ENCODE measurements at places on chromosomes 3 and 15. TPM values are rescaled to one million over a fixed set of nuclear protein-coding genes. Genes with fewer than 3 reads are reported as not detected.
A peak's percentile ranks its signal among the peaks of the same experiment; 100 is the strongest.

The GUCA1C gene
- not detected for total RNA-seq

The UQCC5 gene
- 39.3 TPM for total RNA-seq

The FLNB gene
- total RNA-seq: 122 TPM

The ZNF654 gene
- 6.2 TPM for total RNA-seq

The LEKR1 gene
- total RNA-seq: not detected

The WDR93 gene
- total RNA-seq: not detected

The PLCB2 gene
- total RNA-seq: 9.4 TPM

- peaks cover 2% of the 10 kb centered on the region for H3K4me1 ChIP-seq
- H3K36me3 ChIP-seq: no peaks in the 10 kb centered on the region
- peaks cover 30% of the 10 kb centered on the region for H3K27me3 ChIP-seq
- H3K27ac ChIP-seq: no peak overlapping the region
- DNase-seq: no peak
These were observed 4.8 kb downstream of the SIDT1 start for GRCh38 chr3:113537155-113537554.

DNA sequence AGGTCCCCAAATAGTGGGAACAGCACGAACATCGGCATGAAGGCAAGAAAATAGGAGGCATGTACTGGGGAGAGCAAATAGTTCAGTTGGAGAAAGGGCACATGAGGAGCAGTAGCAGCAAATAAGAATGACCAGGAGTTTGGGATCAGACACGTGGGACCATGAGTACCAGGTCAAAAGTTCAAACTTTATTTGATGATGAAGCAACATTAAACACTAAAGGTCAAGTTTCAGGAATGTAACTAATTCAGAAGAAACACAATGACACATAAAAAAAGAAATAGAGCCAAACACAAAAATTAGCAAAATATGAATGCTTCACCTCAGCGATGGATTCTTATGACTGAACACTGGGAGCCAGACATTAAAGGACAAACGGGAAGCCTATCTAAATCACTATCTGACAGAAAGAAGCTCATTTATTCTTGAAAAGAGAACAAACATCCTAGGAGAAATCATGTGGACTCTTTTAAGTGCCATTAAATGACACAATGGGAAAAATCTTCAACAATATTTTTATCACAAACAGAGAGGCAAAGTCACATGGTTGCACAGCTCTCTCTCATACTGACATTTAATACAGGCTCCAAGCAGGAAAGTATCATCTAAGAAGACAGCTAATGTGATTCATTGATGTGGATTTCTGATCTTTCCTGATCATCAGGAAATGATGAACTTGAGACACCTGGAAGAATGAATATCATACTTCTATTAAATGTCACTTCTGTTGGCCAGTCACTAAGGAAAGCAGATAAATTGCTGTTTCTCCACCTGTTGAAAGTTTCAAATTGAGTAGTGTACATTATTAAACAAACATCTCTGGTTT is 216.9 kb upstream of the THBS1 start:
- H3K4me1 ChIP-seq: no peaks in the 10 kb centered on the region
- H3K36me3 ChIP-seq: no peaks in the 10 kb centered on the region
- H3K27ac ChIP-seq: no peak overlapping the region
- no peak for DNase-seq
- H3K4me3 ChIP-seq: no peak overlapping the region
- H3K27me3 ChIP-seq: no peaks in the 10 kb centered on the region

DNA sequence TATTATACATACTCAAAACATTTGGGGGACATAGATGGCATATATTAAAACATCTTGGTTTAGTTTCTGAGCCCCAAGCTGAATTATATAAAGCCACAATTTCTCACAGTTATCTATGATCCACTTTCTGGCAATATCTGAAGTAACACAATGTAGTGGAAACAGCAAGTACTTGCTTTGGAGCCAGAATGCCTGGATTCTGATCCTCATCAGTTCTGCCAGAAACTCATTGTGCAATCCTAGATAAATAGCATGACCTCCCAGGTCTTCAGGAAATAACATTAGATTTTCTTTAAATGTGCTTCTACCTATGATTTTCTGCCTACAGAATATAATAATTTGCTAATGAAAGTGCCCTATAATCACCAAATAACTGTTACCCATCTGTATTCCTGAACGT is 544.9 kb downstream of the NAALADL2 start:
- H3K27ac ChIP-seq: no peak overlapping the region
- no peaks in the 10 kb centered on the region for H3K4me1 ChIP-seq
- H3K36me3 ChIP-seq: no peaks in the 10 kb centered on the region
- no peak overlapping the region for H3K4me3 ChIP-seq
- DNase-seq: no peak

GRCh38 chr3:111352585-111352984 is 189.4 kb upstream of the CD96 start:
- H3K4me3 ChIP-seq: no peak overlapping the region
- H3K27me3 ChIP-seq: no peaks in the 10 kb centered on the region
- H3K36me3 ChIP-seq: no peaks in the 10 kb centered on the region
- no peak overlapping the region for H3K27ac ChIP-seq
- DNase-seq: no peak

DNA sequence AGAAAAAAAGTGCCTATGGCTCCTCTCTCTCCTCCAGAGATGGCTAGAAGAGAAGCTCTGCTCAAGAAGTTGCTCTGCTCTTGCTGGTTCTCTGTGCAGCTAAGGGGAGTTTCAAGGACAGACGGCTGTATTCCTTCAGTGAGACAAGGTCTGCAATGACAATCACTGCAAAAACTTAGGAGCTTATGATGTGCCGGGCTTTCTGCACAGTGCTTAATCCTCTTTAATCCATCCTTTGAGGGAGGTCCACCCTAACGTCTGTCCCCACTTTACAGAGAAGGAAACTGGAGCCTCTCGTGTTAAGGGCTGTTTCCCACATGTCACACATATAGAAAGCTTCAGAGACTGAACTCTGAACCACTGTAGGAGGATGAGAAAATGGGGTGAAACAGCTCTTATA is 260.6 kb downstream of the MEX3B start:
- no peak overlapping the region for H3K4me3 ChIP-seq
- no peak for DNase-seq
- no peaks in the 10 kb centered on the region for H3K27me3 ChIP-seq
- no peak overlapping the region for H3K27ac ChIP-seq

GRCh38 chr3:173008978-173009377 is 132.1 kb downstream of the SPATA16 start:
- DNase-seq: no peak
- H3K27me3 ChIP-seq: no peaks in the 10 kb centered on the region
- no peaks in the 10 kb centered on the region for H3K36me3 ChIP-seq
- peaks cover 6% of the 10 kb centered on the region for H3K4me1 ChIP-seq

DNA sequence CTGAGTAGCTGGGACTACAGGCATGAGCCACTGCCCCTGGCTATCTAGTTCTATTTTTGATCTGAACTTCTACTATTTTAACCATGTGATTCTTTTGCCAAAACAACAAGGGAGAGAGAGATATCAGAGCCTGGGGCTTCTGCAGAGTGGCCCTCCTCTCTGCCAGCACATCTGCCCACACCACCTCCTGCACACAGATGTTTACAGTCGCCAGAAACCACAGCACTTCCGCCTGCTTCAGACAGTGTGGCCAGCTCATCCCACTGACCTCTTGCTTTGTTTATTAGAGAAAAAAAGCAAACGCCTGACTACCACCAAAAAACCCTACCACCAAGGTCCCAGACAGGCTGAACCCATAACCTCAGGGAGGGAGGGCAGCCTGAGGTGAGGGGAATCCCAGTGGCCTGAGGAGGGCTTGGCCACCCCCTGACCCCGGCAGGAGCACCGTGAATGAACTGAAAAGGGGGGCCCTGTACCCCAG is 85.9 kb upstream of the ABHD2 start:
- no peak overlapping the region for H3K4me3 ChIP-seq
- H3K36me3 ChIP-seq: no peaks in the 10 kb centered on the region
- H3K27ac ChIP-seq: no peak overlapping the region
- H3K4me1 ChIP-seq: peaks cover 46% of the 10 kb centered on the region

DNA sequence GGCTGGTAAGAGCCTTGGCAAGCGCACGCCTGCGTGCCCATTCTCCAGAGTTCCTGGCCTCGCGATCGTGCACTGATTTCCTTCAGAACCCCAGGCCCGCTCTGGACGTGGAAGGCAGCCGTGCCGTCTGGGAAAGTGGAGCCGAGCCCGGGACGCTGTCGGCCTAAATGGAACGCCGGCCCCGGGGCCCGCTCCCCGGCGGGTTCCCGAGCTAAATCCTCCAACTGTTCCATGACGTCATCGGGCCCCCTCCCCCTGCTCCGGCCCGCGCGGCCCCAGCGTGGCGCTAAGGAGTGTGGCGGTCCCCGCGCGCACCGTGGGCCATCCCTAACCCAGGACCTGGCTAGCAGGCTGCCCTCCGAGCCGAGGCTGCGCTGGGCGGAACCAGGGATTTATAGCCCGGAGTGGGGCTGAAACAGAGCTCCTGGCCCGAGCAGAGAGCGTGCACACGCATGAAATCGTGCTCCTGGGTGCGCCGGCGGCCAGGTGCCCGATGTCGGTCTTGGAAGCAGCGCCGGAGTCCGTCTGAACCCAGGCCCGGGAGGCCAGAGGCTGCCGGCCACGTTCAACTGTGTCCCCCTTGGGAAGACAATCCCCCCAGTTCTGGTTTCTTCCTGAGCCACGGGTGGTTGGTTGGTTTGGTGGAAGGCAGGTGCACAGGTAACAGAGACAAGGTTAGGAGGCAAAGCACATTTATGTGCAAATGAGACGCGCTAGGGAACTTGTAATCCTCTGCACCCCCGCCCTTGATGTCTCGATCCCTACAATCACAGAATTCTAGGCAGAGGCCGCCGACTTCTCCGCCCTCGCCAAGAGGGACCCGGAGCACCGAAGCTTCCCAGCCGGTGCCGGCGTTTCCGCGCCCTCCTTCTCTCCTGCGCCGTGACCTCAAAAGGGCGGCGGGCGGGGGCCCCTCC is 84.9 kb upstream of the ETV5 start:
- H3K36me3 ChIP-seq: no peaks in the 10 kb centered on the region
- DNase-seq: peak; percentile 80
- peaks cover 3% of the 10 kb centered on the region for H3K4me1 ChIP-seq

GRCh38 chr15:89907289-89907688 is 5.5 kb downstream of the ARPIN start:
- DNase-seq: no peak
- H3K36me3 ChIP-seq: no peaks in the 10 kb centered on the region
- H3K4me1 ChIP-seq: no peaks in the 10 kb centered on the region
- no peak overlapping the region for H3K27ac ChIP-seq
- H3K4me3 ChIP-seq: no peak overlapping the region
- 0 out of 2 replicates have a peak, but pooled peaks cover 3% of the 10 kb centered on the region for H3K27me3 ChIP-seq

GRCh38 chr3:65856907-65857306 is 181.8 kb downstream of the MAGI1 start:
- H3K4me3 ChIP-seq: no peak overlapping the region
- no peak overlapping the region for H3K27ac ChIP-seq
- H3K4me1 ChIP-seq: peaks cover 3% of the 10 kb centered on the region
- H3K36me3 ChIP-seq: no peaks in the 10 kb centered on the region

DNA sequence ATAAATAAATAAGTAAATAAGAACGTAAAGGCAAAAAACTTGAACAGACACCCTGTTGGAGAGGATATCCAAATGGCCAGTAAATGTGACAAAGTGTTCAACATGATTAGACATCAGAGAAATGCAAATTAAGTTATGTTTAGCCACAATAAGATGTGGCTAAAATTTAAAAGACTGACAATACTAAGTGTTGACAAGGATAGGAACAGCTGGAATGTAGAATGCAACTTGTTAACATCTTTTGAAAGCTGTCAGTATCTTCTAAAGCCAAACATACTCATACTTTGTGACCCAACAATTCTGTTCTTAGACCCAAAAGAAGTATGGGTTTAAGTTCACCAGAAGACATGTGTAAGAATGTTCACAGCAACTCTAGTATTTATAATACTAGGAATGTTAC is 197.1 kb downstream of the ITPR1 start:
- no peaks in the 10 kb centered on the region for H3K27me3 ChIP-seq
- H3K27ac ChIP-seq: no peak overlapping the region
- no peak for DNase-seq
- H3K4me3 ChIP-seq: no peak overlapping the region
- H3K36me3 ChIP-seq: no peaks in the 10 kb centered on the region
- no peaks in the 10 kb centered on the region for H3K4me1 ChIP-seq

DNA sequence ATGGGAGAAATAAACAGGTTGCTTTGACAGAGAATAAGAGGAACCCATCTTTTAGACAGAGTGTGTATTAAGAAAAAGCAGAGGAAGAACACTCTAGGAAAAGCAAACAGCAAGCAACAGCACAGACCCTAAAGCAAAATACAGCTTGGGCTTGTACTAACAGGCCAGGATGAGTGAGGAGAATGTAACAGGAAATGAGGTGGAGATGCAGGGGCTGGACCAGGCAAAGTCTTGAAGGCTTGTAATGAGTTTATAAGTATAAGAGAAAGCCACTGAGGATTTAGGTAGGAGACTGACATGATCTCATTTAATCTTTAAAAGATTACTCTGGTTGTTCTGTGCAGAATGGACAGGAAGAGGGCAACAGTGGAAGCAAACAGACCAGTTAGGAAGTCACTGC is 4.9 kb downstream of the UBR1 start:
- no peak overlapping the region for H3K4me3 ChIP-seq
- H3K4me1 ChIP-seq: no peaks in the 10 kb centered on the region
- H3K27me3 ChIP-seq: no peaks in the 10 kb centered on the region
- no peak overlapping the region for H3K27ac ChIP-seq
- peaks cover 6% of the 10 kb centered on the region for H3K36me3 ChIP-seq

- H3K27me3 ChIP-seq: no peaks in the 10 kb centered on the region
- H3K4me1 ChIP-seq: no peaks in the 10 kb centered on the region
- no peaks in the 10 kb centered on the region for H3K36me3 ChIP-seq
- H3K27ac ChIP-seq: no peak overlapping the region
- H3K4me3 ChIP-seq: no peak overlapping the region
These were observed 32.3 kb downstream of the ACAP2 start for GRCh38 chr3:195410546-195410945.

DNA sequence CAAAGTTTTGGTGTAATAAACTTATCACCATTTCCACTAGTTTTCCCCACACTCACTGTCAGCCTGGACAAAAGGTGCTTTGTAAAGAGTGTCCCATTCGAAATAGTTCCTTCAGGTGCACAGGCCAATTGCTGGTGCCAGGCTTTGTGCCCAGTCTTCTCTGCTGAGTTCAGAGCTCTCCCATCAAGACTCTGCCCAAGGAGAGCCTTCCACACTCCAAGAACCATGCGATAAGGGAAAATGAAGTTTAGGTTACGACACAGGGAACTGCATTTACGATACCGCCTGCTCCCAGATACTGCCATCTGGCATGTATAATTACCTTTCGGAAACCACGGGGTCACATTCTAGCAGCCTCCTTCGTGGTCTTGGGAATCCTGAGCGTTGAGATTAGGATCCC is 379.6 kb downstream of the MECOM start:
- H3K27ac ChIP-seq: no peak overlapping the region
- H3K4me1 ChIP-seq: no peaks in the 10 kb centered on the region
- H3K36me3 ChIP-seq: no peaks in the 10 kb centered on the region
- DNase-seq: no peak

DNA sequence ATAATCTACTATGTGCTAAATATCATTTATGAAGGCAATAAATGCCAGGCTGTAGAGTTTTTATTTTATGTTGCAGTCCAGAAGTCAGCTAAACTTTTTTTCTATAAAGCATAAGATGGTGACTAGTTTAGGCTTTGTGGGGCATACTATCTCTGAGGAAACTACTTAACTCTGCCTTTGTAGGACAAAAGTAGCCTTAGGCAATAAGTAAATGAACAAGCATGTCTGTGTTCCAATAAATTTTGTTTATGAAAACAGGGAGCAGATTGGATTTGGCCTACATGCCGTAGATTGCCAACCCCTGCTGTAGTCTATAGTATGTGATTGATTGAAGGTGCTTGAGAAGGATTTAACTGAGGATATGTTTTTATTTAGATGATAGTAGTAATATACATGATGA is 502.5 kb upstream of the NAALADL2 start:
- H3K36me3 ChIP-seq: no peaks in the 10 kb centered on the region
- H3K27me3 ChIP-seq: no peaks in the 10 kb centered on the region
- no peak for DNase-seq
